ENCODE measurements at places on chromosomes 4 and X.

DNA sequence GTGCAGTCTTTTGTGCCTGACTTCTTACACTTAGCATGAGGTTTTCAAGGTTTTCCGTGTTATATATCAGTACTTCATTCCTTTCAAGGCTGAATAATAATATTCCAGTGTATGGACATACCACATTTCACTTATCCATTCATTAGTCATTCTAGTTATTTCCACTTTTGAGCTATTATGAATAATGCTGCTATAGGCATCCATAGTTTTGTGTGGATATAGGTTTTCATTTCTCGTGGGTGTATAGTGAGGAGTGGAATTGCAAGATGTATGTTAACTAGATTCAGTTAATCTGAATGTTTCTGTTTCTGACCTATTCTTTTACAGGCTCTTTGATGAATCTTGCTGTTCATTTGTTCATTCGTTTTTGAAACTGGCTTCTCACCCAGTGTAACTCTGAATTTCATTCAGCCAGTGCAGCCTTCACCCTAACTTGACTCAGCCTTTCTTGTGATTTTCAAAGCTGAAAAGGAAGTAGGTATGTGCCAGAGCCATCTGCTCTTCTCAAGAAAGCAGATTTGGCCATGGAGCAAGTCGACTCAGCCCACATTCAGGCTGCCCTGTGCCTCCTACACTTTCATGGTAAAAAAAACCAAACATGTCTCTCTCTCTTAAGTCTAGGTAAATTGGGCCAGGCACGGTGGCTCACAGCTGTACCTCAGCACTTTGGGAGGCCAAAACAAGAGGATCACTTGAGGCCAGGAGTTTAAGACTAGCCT, 56.3 kb upstream of the NOCT start:
- no peak for DNase-seq

- DNase-seq: no peak
These were observed 59.2 kb downstream of the ADGRG2 start for GRCh38 chrX:19063030-19063429.

- no peak for DNase-seq
These were observed 236.3 kb upstream of the NWD2 start for GRCh38 chr4:37008199-37008598.

GRCh38 chr4:87688316-87688715, 38.2 kb downstream of the DMP1 start:
- no peak for DNase-seq

GRCh38 chrX:96126182-96126581, 558.5 kb upstream of the DIAPH2 start:
- no peak for DNase-seq

All from SW 1271 (cell line).